SK-MEL-5 (cell line): ENCODE measurements at places on chromosomes 11 and 22.

DNA sequence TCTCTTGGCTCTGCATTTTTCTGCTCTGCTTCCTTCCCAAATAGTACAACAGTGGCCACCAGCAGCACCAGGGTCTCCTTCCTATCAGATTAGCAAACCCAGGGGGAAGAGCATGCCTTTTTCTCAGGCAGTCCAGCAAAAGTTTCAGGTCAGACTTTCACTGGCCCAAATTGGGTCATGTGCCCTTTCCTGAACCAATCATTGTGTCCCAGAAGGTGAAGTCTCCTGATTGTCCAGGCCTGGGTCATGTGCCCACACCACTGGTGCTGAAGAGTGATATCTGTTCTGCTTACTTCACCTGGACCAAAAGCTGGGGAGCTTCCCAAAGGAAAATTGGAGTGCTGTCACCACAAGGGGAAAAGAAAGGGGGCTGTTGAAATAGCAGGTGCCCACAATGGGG is 64.1 kb upstream of the ALX4 start:
- DNase-seq, result no peak

GRCh38 chr11:132334769-132335280 is 964.4 kb downstream of the NTM start:
- DNase-seq, result no peak

DNA sequence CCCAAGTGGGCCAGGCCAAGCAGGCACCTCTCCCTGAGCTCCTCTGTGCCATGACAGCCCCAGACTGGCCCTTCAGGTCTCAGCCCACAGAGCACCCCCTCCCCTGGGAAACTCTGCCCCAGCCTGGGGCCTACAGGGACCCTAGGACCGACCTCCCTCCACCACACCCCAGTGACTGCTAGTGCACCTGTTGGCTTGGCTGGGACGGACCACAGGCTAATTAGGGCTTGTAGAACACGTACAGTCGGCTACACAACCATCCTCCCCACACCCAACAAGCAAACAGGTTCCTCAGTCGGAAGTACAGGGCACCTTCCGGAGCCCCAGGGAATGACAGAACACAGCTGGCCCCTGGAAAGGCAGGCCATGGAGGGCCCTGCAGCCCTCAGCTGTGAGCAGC is 4.3 kb downstream of the SBF1 start:
- DNase-seq, result no peak

DNA sequence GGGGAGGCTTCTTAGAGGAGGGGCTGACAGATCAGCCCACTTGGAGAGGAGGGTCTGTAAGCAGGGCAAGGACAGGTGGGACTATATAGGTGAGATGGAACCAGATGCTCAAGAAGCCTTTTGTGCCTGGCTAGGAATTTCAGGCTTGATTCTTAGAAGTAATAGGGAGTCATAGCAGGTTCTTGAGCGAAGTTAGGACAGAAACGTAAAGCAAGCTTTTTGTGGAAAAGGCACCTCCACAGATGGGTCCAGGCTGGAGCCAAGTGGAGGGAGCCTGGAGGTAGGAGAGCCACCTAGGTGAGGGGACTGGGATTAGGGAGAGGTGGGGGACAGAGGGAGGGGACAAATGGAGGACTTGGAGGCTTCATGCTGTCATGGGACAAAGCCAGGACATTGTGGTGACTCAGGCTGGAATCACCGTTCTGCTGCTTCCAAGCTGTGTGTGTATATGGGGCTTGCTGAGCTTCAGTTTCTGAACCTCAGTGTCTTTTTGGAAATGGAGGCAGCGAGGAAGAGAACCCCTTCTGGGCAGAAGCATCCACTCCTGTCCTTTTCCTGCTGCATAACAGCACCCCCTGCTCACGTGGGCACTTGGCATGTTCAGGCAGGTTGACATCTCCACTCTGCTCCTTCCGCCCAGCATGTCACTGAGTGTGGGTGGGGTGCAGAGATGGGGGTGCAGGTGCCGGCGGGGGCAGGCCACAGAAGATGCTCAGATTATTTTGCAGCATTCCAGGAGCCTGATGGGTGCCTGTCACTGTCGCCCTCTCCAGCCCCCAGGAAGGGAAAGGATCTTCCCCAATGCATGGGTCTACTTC is 58.0 kb downstream of the MCM5 start:
- no peak for DNase-seq

- DNase-seq, result no peak
Measured at GRCh38 chr11:6251990-6252473, 7.6 kb upstream of the CCKBR start.

- DNase-seq, result no peak
Measured at GRCh38 chr11:113613619-113614018, 92.5 kb downstream of the TMPRSS5 start.

DNA sequence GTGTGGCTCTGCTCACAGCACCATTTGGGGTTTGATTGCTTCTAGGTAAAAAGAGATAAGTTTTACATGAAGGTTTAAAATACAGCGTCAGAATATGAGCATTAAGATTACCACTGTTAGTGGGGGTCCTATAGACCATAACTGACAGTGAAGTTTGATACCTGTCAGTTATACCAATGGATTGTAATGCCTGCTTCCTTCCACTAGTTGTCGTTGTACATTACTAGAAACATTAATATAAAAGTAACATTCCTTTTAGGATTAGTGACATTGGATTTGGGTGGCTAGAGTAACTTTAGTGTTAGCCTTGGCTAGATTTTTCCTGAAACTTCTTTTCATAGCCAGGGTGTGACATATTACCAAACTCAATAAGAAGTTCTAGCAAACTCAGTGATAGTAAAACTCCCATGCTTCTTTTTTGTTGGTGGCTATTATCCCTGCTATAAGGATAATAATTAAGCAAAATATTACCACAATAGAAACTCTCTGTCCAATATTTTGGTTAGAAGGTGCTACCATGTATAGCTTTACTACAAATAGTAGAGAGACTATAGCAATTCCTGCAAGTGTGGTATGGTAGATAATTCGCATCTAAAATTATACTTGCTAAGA is 57.1 kb downstream of the FAM181B start:
- peak; percentile 15 for DNase-seq

GRCh38 chr11:102393272-102393730 is 46.3 kb downstream of the BIRC2 start:
- no peak for DNase-seq

GRCh38 chr22:41976070-41976901 is 7.0 kb downstream of the SEPTIN3 start:
- DNase-seq, result peak; percentile 26

GRCh38 chr11:2801711-2802388 is 83.7 kb downstream of the CDKN1C start:
- DNase-seq, result no peak

DNA sequence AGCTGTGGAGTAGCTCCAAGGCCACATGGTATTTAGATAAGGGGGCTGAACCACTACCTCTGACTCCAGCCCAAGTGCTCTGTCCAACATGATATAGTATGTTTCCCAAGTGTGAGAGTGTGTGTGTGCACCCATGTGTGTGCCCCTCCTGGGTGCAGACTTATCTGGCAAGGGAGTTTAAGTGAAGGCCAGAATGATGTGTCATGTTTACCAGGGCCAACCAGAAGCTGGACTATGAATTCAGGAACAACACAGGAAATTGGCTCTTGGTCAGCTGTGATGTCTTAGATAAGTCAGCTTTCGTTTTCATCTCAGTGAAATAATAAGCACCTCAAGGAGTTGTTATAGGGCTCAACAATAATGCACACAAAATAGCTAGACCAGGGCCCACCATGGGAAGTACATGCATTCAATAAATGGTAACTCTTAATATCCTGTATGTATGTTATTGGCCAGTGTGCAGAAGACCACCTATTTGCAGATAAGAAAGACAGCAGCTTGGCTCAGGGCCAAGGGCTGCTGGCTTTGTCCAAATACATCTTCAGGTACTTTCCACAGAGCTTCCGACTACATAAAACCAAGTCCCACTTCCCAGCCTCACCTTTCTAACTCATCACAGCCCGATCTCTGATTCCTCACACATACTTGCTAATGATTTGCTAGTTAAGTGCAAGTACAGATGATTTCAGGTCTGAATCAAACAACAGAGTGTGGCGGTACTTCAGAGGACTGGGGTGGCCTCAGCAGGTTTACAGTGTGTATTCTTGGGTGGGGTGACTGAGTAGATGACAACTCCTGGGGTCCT is 120.9 kb downstream of the ME3 start:
- DNase-seq, result no peak

- DNase-seq, result no peak
Measured at GRCh38 chr11:27291302-27291889, 71.6 kb downstream of the CCDC34 start.

DNA sequence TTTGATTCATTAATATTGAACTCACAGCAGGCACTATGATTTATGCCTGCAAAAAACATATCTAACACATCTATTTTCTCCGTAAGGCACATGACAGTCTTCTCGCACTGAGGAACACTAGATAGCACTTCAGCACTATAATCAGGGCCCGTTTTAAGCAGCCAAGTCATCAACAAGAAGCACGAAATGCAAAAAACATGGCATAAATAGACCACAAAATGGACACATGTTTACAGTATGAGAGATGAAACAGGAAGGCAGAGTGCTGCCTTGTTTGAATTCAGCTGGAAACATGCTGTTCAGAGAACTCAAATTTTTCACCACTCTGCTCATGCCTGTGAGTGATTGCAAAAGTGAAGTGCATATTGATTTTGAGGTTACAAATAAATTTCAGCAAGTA is 205.8 kb upstream of the PDGFD start:
- no peak for DNase-seq

GRCh38 chr11:9672288-9672916 is 8.5 kb downstream of the SWAP70 start:
- no peak for DNase-seq

DNA sequence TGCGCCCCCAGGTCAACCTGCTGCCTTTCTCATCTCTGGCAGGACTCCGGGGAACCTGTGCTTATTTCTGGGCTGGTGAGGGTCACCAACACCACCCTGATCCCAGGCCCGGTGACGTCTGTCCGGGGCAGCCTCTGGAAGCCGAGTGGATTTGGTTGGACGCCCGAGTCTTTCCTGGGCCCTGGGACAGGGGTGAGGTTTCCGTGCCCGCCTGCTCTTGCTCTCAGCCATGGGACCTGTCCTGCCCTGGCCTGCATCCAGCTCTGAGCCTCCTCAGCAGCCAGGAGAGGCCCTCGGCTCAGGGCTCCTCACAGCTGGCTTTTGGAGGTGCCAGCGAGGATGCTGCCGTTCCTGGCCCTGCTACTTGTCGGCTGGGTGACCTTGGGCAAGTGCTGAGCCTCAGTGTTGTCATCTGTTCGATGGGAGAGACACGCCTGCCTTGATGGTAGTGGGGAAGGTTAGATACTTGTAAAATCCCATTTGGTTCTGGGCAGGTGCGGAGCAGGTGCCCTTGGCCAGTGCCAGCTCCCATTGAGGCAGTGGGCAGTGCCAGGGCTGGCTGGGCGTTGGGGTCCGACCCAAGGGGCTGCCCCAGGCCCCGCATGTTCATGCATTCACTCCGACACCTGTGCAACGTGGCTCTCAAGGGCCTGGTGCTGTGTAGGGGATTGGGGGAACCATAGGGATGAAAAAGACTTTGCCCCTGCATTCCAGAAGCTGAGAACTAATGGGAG is 58.9 kb upstream of the THY1 start:
- no peak for DNase-seq

- DNase-seq, result peak; percentile 88
Measured at GRCh38 chr11:78595436-78596130, 20.9 kb upstream of the NARS2 start.

DNA sequence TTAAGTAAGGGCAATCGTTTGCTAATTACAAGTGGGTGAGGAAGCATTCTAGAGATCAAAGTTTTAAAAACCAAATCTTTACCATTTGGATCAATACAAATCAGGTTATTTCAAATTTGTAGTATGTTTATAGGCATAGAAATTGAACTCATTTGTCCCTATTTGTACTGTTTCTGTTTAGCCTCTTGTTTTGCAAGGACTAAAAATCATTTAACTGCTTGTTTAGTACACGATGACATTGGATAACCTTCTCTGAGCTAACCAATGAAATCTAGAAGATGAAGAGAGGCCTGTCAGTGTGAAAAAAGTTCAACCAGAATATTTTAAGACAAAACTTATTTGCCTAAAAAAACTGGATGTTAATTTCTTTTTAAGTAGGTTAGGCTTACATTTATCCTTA is 40.0 kb downstream of the ZC3H12C start:
- DNase-seq, result no peak

DNA sequence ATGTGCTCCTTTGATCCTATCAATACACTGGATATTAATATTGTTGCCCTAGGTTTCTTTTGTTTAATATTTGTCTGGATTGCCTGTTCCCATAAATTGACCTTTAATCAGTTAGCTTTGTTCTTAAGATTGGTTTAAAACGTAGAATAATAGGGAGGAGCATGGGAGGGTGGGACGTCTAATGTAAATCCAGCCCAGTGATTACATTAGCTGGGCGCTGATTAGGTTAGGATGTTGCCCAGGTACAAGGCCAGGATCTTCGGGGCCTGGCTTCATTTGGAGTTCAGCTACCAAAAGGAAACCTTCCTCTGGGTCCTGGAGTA is at the start of gene SRSF8:
TSS of gene SRSF8 (plus strand) at position 204 of the 323 bp plus-strand sequence. CDS start 308 bp downstream, outside the sequence.
- no peak for DNase-seq

GRCh38 chr22:44211256-44211945 is 30.7 kb downstream of the PARVG start:
- no peak for DNase-seq

- peak; percentile 48 for DNase-seq
Measured at GRCh38 chr11:13114566-13115379, 105.7 kb downstream of the RASSF10 start.

- DNase-seq, result no peak
Measured at GRCh38 chr11:67113231-67113721, 5.8 kb upstream of the KDM2A start.

DNA sequence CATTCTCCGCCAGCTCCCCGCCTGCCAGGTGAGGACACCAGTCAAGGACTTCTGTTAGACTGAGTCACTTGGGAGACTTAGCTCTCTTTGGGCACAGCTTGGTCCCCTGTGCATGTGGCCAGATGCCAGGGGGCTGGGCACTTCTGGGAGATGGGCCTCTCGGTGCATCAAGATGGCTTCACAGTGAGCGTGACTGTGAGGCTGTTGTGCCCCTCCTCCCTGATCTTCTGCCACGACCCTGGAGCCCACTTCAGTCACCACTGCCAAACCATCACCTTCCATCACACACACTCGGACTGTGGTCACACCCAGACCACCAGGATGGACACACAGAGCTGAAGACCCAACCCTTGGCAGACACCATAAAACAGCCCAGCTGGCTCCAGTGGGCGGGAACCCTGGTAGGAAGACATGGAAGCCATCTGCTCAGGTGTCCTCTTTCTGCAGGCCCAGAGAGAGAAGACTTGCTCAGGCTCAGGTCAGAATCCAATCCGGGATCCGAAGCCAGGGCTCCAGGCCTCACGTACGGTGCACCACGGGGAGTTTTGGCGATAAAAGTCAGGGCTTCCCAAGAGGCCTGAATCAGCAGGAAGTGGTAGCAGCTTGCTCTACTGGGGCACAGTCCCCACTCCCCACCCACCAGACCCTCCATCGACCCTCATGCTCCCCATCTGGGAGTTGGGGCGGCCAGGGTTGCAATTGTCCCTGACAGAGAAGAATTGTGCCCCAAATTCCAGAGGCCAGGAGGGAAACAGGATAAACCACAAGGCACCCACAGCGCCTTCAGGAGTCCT is 29.8 kb upstream of the CD5 start:
- no peak for DNase-seq
